Forelimb muscle (tissue), 1 donor: ENCODE measurements at places on chromosomes 5 and 9. TPM values are rescaled to one million over a fixed set of nuclear protein-coding genes. Genes with fewer than 3 reads are reported as not detected.

GRCh38 chr9:95641586-95641985, 124.8 kb upstream of the PTCH1 start:
- DNase-seq, result no peak

- no peak for DNase-seq
These were observed 402.0 kb upstream of the IRX4 start for GRCh38 chr5:2284678-2285077.

- DNase-seq, result no peak
These were observed 60.3 kb downstream of the MAPKAP1 start for GRCh38 chr9:125646621-125647100.

The CARTPT gene
- polyA plus RNA-seq, result not detected

The TIGD6 gene
- 2.1 TPM for polyA plus RNA-seq

The ALDH7A1 gene
- 48.5 TPM for polyA plus RNA-seq
